CD4-positive, alpha-beta T cell treated with Interleukin-4 for 4 hours (primary cell): ENCODE measurements at places on chromosomes 3 and 15.
A peak's percentile ranks its signal among the peaks of the same experiment; 100 is the strongest.

- DNase-seq, result no peak
Observed at GRCh38 chr3:101219842-101220560, 100.4 kb downstream of the IMPG2 start.

- no peak for DNase-seq
Observed at GRCh38 chr3:158935846-158936245, 134.0 kb downstream of the MFSD1 start.

GRCh38 chr15:69484837-69485236 is 32.2 kb downstream of the RPLP1 start:
- DNase-seq, result no peak

GRCh38 chr3:128787256-128788253 is 61.6 kb downstream of the RAB7A start:
- DNase-seq, result peak; percentile 76

DNA sequence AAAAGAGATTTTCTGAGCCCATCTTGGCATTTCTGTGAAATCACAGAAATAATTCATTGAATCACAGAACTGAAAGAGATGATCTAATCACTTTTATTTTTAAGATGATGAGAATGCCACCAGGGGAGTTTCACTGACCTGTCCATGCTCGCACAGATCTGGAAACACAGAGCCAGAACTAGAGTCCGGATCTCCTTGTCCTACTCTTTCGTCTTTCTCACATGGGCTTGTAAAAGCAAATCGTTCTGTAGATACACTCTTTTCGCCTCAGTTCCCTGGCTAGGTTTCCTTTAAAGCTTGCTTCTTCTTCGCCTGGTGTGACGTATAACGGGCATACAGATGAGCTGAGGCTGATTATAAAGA is 122.5 kb upstream of the SPRED1 start:
- no peak for DNase-seq

DNA sequence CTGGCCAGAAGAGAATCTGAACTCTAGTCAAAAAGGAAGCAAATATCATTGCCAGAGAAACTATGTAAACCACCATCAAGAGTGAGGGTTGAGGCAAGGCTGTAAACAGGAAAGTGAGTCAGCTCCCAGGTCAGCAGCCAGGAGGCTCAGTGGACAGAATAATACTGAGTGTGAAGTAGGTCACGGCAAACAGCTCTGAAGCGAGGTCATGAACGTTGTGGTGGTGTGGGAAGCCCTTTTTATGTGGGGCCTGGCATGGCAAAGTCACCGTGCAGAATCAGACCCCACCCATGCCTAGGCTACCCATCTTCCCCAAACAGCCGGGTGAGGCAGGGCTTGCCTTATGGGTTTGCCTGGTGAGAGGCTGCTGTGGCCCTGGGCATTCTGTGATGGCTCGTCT is 43.9 kb downstream of the THBS1 start:
- peak; percentile 93 for DNase-seq

GRCh38 chr3:151209654-151210053 is 6.6 kb upstream of the GPR171 start:
- peak; percentile 79 for DNase-seq
